ENCODE measurements at places on chromosomes 4 and X.

DNA sequence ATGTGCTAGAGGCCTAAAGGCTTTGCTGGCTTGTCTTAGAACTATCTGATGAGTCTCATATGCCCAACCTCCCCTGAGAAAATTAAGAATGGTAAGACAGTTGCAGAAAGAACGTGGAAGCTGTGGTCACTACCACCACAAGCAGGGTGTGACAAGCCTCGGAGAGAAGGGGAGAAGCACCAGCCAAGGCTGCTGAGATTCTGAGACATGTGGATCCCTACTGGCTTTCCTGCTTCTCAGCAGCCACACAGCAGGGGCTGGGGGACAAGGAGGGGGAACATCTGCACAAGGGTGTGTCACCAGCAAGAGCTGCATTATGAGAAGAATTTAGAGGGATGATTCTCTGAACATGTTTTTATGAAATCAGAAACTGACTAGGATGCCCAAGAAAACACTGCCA, 19.4 kb downstream of the TAPT1 start:
- no peak for DNase-seq

- DNase-seq = no peak
Measured at GRCh38 chr4:120841580-120841979, 80.9 kb downstream of the PRDM5 start.

GRCh38 chr4:110138551-110138950, 59.9 kb downstream of the ELOVL6 start:
- DNase-seq = no peak

DNA sequence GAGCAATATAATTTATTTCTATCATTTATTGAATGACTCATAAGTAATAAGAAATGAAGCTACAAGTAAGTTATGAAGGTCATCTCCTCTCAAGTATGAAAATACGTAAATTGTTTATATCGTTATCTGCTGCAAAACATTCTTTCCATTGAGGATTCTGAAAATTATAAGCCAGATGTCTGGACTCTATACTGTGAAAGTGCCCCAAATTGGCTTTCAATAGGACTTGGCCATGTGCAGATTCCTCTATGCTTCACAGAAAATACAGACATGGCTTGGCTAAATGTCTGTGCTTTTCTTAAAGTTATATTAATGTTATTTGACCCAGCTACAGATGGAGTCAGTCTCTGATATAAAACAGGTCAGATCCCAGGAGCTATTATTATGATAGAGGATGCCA, 2109.9 kb upstream of the AGA start:
- DNase-seq = no peak

DNA sequence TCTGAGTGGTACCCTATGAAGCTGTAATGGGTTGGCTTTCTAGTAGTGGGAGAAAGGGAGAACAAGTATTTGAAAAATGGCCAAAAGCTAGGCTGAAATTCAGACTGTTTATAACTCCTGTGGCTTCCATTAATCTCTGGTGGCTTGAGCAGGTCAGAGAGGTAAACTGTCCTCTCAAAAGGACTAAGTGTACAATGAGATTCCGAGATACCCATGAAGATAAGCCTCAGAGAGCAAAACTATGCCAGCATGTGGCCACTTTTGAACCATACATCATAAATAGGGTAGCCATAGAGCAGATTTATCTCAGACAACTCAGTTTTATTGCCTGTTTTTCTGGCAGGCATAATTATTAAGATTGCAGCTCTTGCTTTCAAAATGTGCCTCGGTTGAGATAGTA, 89.2 kb downstream of the CHRDL1 start:
- no peak for DNase-seq

All from NCI-H774 (cell line).